ENCODE measurements at places on chromosomes 2 and 18.

DNA sequence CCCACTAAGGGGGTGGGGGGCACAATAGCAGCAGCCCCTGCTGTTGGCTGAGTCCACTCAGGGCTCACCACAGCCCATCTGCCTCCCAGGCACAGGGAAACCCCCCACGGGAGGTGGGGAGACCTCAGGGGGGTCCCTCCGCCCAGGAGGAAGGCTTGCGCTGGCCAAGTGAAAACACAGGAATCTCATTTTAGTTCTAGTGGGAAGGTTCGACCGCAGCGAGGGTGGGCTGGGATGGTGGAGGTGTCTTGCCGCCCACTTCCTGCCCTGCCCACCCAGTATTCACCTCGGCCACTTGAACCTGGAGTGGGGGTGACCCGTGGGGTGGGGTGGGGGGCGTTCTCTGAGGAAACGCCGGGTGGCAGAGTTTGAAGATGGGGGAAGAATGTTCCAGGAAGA is 6.9 kb upstream of the BOK start:
- no peak for DNase-seq

GRCh38 chr2:201904538-201905420 is 98.4 kb downstream of the CDK15 start:
- DNase-seq = no peak

GRCh38 chr2:169732583-169733358 is 861 bp upstream of the KLHL23 start:
- no peak for DNase-seq

DNA sequence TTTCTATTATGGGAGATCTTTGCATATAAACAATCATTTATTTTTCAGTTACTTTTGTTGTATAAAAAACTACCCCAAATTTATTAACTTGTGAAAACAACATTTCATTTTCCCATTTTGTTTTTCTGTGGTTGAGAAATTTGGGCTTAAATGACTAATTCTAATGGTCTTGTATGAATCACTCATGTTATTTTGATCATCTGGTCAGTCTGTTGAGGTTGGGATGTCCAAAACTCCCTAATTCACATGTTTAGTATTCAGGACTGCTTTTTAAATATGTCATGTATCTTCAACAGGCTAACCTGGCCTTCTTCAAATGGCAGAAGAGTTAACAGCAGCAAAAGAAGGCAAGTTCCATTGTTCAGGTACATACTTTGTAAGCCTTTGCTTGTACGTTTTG is 788.1 kb downstream of the TRIB2 start:
- no peak for DNase-seq

DNA sequence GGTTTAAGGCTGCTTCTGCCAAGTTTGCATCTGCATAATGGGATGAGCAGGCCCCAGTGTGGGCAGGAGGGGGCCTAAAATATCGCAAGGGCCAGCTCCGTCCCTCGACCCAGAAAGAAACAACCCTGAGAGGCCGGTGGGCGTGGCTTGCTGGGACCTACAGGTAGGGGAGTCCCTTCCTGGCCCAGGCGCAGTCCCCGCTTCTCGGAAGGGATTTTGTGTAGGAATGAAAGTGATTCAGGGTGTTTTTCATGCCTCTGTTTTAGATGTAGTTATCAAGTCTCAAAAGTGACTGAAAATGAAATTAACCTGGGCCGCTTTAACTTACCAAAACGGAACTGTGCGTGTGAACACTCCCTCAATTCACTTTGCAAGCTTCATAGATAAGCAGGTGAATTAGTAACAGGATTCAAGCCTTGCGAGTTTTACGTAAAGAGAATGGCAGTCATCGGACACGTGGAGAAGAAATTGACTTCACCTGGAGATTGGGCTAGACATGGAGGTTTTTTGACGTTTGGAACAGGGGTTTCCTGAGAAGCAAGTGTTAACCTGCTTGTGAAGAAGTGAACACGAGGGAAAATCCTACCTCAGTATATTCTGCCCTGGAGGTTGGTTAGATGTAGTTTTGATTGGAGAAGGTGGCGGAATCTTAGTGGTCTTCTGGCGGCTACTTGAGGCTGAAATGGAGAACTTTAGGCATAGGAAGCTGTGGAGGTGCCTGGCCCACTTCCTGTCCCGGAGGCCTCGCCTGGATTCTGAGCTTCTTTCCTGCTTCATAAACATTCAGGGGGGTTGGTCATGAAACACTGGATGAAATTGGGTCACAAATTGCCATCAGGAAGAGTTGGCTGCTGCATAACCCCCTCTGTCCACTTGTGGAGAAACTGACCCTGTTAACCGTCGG is 1.7 kb downstream of the NCK2 start:
- peak; percentile 87 for DNase-seq

DNA sequence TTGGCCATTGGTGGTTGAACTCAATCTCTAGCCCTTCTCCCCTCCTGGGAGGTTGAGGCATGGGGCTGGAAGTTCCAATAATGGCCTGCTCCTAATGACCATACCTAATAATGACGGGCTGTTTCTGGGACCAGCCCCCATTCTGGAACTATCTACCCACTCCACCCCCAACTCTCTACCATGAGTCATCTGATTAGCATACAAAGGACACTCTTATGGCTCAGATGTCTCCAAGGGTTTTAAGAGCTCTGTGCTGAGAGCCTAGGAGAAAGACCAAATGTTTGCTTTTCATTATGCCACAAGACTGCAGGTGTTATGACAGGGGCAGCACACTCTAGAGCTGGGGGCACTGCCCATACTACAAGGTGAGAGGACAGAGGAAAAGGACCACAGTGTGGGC is 137.0 kb upstream of the NCKAP5 start:
- no peak for DNase-seq

- DNase-seq = no peak
Measured at GRCh38 chr18:70659036-70659925, 370.4 kb downstream of the SOCS6 start.

DNA sequence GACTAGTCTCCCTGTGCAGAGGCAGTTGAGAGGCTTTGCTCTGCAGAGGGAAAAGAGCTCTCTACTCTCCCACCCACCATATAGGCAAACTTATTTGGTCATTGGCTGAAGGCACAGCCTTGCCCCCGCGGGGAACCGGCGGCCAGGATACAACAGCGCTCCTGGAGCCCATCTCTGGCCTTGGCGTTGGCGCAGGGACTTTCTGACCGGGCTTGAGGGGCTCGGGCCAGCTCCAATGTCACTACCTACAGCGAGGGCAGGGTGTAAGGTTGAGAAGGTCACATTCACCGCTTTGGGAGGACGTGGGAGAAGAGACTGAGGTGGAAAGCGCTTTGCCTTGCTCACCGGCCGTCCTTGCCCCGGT is 2.2 kb downstream of the ONECUT2 start:
- DNase-seq = no peak

- DNase-seq = no peak
Measured at GRCh38 chr2:60470340-60470739, 83.1 kb downstream of the BCL11A start.

GRCh38 chr18:27713037-27713737 is 463.7 kb downstream of the CDH2 start:
- DNase-seq = no peak

DNA sequence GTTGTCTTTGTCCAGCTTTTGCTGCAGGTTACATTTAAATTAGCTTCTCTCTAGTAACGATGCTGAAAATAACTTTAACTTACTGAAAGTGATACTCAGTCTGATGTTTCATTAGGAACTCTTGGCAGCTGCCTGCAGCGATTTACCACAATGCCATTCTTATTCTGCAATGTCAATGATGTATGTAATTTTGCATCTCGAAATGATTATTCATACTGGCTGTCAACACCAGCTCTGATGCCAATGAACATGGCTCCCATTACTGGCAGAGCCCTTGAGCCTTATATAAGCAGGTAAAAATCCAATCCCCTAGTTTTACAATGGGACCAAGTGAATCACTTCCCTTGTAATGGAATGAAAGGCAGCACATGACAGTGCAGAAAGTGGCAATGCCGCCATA is 16.3 kb upstream of the MFF start:
- DNase-seq = no peak

DNA sequence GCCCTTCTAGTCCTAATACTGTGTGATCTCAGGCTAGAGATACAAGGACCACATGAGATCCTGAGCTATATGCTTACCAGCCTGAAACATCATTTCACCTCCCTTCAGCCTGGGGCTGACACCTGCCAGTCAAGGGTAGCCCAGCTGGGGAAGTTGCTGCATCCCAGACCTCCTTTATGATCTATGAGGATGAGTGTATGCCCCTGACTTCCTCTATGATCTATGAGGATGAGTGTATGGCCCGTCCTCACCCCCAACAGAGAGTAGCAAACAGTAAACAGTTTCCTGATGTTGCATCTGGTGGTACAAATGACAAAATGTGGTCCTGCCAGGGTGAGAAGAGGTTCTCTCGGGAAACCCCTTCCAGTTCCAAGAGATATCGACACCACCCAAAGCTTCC is 8.9 kb upstream of the OTOF start:
- no peak for DNase-seq
